ENCODE measurements at places on chromosomes 1 and 21.

DNA sequence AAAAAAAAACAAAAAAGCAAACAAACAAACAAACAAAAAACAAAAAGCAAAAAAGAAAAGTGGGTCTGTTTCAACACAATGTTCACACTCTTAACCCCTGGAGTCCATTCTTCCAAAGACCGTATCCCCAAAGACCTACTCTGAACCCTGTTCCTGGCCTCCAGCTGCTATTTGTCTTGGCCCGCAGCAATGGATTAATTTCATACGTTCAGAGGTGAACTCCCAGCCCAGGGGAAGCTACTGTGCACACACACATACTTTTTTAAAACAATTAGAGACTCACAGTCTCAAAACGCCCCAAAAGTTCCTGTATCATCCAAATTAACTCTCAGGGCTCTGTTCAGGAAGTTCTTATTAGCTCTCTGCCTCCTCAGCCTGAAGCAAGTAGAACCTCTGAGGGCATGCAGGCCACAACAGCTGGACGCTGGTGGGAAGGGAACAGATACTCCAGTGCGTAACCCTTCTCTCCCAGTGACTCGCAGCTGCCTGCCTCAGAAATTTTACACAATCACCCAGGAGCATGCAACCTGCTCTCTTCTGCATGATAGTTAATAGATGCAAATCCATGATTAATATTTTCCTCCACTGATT is 395.4 kb downstream of the RRAGC start:
- no peak for DNase-seq

DNA sequence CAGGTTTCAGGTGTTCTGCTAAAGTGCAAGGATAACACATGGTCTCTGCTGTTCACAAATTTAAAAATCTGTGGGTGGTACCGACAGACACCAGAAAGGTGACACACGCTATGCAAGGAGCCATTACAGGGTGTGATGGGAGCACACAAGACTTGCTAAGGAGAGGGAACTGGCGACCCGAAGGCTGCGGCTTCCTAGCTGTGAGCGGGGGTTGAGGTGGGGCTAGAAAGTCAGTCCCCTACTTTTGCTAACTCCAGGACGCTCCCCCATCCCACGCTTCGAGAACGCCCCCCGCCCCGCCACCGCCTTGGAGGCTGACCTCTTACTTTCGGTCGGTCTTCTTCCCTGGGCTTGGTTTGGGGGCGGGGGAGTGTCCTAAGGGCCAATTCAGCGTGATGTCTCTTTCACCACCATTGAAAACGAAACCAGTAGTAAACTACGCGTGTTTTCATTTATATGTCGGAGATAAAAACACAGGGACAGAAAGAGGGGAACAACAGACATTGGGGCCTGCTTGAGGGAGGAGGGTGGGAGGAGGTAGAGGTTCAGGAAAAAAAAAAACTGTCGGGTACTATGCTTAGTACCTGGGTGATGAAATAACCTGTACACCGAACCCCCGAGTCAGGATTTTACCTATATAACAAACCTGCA is 1.1 kb downstream of the CKS1B start:
- DNase-seq, result peak; percentile 47

- DNase-seq, result no peak
These were observed 25.3 kb downstream of the CR1L start for GRCh38 chr1:207670192-207670591.

- no peak for DNase-seq
These were observed 436.3 kb upstream of the RUNX1 start for GRCh38 chr21:35485364-35485763.

DNA sequence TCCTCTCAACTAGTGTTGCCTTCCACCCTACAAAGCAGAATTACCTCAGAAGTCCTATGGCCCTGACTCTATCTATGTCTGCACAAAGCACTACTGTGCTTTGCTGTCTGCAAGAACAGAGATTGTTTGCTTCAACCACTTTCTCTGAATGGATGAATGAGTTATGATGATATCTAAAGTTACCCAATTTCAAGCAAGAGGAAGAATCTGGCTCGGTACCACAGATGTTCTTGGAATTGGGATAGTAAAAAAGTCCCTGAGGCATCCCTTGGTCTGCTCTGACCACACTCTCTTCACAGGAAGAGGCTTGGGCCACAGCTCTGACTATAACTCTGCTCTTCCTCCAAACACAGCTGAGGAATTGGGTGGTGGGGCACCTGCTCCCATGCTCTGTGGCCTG is 31.2 kb downstream of the MTARC1 start:
- no peak for DNase-seq

- no peak for DNase-seq
These were observed 2.5 kb upstream of the TFAP2E start for GRCh38 chr1:35570589-35571137.

- no peak for DNase-seq
These were observed 58.1 kb upstream of the ZNF648 start for GRCh38 chr1:182119631-182120030.

DNA sequence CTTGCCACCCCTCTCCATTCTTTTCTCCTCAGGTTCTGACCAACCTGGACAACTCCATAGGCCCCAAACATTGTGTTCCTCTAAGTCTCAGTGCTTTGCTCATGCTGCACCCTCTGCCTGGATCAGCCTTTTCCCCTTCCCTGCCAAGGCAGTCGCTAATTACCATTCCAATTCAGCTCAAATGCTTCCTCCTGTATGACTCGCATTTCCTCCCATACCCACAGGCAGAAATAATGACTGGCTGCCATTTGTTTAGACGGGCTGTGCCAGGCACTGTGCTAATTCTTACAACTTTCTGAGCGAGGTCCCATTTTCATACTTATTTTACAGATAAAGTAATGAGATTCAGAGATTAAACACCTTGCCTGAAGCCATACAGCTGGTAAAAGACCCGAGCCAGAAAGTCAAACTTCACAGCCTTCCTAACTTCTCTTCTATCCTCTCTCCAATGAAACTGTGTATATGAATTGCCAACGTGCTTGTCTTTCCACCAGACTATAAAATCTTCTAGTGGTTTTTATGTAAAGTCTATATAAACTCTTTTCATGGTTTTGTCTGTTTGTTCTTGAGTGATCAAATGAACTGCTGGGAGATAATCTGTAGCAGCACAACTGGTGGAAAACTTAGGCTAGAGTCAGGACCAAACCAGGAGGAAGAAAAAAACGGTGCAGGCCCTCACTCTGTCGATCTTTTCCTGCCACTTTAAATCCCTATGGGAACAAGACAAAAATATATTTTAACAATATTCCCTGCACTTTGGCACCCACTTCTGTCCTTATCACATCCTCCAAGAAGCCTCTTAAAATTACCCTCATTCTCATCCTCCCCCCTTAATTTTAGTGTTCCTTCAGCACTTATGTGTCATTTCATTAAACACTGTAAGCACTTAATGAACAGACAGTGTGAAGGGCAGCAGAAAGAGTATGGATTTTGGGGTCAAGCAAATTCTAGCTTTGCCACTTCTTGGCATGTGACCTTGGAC is 33.7 kb downstream of the RAB3B start:
- DNase-seq, result no peak

DNA sequence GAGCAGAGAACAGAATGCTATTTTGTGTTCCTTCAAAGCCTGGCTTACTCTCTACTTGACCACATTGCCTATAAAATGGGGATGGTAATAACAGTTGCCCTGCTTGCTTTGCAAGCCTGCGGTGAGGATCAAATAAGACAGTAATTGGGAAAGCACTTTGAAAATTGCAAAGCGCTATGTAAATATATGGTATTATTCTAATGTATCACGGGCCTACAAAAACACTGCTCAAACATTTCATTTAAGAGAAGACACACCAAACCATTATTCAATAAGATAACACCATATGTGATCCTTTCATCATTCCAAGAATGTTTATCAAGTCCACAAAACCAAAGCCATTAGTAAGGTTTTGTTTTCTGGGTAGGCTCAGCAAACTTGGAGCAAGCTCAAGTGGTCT is 208.4 kb downstream of the ROR1 start:
- no peak for DNase-seq

- no peak for DNase-seq
These were observed 175.0 kb downstream of the SMYD3 start for GRCh38 chr1:246332078-246332477.

GRCh38 chr1:107787299-107787698 is 177.7 kb downstream of the VAV3 start:
- DNase-seq, result no peak

- no peak for DNase-seq
These were observed 1.7 kb upstream of the ACTRT2 start for GRCh38 chr1:3019516-3020051.

DNA sequence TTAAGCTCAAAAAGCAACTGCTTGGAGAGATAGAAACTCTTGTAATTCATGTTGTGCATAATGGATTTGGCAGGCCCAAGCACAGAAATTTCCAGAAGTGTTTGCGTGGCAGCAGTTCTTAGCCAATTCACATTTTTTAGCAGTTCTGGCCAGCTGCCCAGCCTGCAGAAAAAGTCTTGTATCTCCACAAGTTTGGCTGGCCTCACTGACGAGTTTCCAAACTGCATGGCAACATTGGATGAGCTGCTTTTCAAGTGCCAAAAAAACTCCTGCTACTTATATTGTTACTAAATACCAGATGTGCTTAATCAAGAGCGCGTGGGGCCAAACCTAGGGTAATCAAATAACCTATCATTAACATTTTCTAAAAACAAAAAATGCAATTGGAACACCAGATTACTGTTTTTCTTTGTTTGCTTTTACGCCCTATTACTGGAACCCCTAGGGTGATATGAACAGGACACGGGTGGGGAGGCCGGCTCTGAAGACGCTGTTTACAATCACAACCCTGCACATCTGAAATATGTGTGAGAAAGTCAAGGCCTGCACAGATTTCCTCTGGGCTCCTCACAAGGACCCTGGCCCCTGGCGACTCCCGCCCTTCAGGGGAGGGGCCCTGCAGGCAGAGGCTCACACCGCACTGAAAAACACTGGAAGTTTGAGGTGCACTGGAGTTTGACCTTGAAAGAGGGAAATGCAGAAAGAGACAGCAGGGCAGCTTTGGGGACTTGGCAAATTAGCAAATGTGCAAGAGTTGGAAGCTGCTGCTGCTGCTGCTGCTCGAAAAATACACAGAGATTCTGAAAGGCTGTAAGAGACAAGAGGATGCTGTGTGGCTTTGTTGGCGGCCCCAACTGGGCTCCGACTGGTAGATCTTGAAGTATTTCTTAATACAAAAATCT is 55.2 kb upstream of the TARBP1 start:
- DNase-seq, result no peak

- DNase-seq, result no peak
These were observed 474.5 kb downstream of the DSCAM start for GRCh38 chr21:40372506-40372905.

- no peak for DNase-seq
These were observed 57.9 kb downstream of the DDAH1 start for GRCh38 chr1:85406887-85407533.

DNA sequence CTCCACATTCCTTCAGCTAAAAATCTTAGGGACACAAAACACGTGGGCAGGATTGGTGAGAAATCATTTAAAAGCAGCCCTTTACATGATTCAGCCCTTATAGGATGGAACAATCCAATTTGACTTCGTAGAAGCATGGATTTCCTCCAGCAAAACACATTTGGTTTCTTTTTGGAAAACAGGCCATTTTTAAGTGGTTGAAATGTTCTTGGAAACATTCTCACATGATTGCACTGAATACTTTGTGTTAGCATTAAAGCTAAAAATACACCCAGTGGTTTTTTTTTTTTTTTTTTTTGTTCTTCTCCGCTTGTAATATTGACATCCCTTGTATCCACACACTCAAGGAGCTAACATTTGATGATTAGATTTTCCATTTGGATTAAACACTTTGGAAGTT is 42.1 kb upstream of the ABCG1 start:
- no peak for DNase-seq

- peak; percentile 10 for DNase-seq
These were observed 5.8 kb downstream of the TTC13 start for GRCh38 chr1:230972855-230973271.

DNA sequence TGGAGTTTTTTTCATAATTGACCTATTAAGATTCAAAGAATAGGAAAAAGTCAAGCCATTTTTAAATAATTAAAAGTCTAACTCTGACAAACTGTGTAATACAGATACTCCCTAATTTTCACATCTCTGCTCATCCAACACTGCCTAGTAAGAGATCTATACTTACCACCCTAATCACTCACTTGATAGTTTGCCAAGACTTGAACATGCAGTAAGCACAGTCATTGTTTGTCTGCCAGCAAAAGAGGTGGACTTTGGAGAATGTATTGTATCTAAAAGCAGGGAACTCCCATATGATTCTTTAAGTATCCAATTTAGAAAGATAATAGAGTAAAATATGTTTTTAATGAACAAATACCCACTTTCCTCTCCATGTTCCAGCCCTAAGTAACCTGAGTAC is 15.5 kb downstream of the TMEM59 start:
- DNase-seq, result no peak

GRCh38 chr21:9837946-9838737 is 683.2 kb upstream of the TPTE start:
- DNase-seq, result no peak

DNA sequence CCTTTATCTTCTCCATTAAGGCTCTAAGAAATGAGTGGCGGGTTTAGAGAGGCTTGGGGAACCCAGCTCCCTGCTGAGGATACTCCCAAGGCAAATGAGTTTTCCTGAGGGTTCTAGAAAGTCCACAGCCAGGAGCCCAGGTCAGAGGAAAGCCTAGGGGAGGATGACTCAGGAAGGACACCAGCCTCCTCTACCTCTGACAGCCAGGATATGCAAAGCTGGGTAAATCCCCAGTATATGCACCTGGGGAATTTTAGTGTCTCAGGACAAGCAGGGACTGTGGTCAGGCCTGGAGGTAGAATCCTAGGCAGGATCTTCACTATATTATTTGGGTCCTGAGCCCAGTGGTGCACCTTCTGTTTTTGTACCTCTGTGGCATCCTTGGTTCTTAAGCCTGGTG is 23.5 kb upstream of the WNT4 start:
- no peak for DNase-seq

DNA sequence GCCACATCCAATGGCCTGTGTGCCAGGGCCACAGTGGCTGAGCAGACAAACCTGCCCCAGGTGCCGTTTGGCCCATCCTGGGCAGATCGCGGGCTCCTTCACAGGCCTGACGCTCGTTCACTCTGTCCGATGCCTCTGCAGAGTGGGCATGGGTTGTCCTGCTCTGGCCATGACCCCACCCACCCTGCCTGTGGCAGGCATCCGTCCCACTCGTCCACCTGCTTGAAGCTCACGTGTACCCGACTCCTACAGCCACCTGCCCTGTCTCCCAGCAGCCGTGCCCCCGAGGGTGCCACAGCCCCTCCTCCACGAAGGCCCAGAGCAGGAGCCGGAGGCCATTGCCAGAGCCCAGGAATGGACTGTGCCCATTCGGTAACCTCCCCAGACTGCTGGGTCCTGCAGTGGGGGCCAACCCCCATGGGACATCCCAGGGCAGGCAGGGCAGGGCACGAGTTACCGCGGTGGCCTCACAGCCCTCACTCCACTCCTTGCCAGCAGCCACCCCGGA is 41.9 kb downstream of the TRIM11 start:
- DNase-seq, result no peak

DNA sequence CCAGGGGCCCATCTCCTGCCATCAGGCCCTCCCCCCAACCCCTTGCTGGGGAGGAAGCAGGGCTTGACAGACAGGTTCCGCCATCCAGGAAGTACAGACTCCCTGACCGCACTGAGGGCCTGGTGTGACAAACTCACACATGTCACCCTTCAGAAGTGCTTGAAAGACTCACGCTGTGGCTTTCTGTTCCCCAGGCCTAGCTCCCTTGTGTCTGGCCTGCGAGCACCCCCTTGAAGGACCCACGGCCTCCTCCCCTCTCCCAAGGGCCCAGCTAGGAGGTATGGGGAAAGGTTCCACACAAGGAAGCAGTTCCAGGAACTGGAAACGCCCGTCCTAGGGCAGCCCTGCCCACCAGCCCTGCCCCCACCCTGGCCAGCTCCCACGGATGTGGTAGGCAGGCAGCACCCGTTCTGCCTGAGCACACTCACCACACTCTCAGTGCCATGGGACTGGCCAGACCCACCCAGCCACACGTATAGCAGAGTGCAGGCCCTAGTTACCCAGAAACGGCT is 26.7 kb downstream of the SLC2A1 start:
- peak; percentile 65 for DNase-seq
